ENCODE measurements at places on chromosomes 5 and 9. TPM values are rescaled to one million over a fixed set of nuclear protein-coding genes. Genes with fewer than 3 reads are reported as not detected.

SMIM33 gene
- total RNA-seq = not detected

BDP1 gene
- 23.1 TPM for total RNA-seq

TRMO gene
- 19.9 TPM for total RNA-seq

HNRNPH1 gene
- 300 TPM for total RNA-seq

PCDHB15 gene
- total RNA-seq = 0.28 TPM

ZDHHC11B gene
- total RNA-seq = not detected

TOR1A gene
- 34.4 TPM for total RNA-seq

HAVCR2 gene
- under 0.01 TPM for total RNA-seq

CPEB4 gene
- total RNA-seq = 22.6 TPM

ST8SIA4 gene
- total RNA-seq = 0.18 TPM

RAPGEF1 gene
- total RNA-seq = 13.1 TPM

VLDLR gene
- 9.0 TPM for total RNA-seq

IFNA13 gene
- total RNA-seq = not detected

PCDHA7 gene
- under 0.01 TPM for total RNA-seq

CERCAM gene
- total RNA-seq = 15.1 TPM

NUDT12 gene
- total RNA-seq = 10.0 TPM

OR2V2 gene
- not detected for total RNA-seq

PCA3 gene
- total RNA-seq = not detected

SV2C gene
- total RNA-seq = not detected

SPAG8 gene
- 0.72 TPM for total RNA-seq

SERF1A gene
- total RNA-seq = 2.2 TPM

PKN3 gene
- 1.6 TPM for total RNA-seq

BHMT2 gene
- 0.56 TPM for total RNA-seq

TOR4A gene
- 9.7 TPM for total RNA-seq

GFI1B gene
- total RNA-seq = not detected

Measured in IMR-90 (cell line).